H1 (cell line): ENCODE measurements at places on chromosomes 16 and 17.

DNA sequence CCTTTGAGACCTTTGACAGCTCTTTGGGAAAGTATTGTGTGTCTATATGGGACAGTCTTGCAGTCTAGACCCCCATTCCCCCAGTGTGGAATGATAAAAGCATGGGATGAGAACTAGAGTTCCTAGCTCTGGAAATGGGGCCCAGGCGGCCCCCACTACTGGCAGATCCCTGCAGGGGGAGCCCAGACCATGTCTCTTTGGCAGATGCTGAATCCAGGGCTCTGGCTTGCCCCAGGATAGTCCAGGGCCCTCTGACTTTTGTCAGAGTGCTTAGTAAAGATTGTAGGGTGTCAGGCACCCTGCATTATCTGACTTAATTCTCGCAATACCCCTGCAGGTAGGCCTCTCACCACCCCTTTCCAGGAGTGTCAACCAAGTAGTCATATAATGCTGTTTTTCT lies 8.3 kb downstream of the ALKBH5 start:
- DNase-seq, result peak; percentile 61

DNA sequence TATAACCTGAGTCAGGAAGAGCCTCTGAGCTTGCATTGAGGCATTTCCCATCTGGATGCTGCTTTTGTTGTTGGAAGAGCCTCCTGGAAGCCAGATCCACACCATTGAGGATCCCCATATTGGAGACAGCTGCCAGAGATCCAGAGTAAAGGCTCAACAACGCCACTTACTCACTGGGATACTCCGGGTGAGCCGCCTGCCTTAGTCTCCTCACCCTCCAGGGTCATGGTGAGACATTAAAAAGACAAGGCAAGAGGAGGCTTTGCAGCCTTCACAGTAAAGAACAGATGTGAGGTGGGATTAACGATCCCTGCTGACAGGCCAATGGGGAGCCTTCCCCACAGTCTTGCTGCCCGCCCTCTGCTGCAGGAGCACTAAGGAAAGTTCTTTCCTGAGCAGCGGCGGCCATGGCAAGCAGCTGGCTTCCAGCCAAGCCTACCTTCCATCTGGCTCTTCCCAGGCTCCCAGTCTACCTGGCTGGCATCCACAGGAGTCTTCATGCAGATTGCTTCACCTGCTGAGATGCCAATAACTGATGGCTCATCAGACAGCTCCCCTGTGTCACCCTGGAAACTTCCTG lies 198.5 kb downstream of the CYLD start:
- no peak for DNase-seq

DNA sequence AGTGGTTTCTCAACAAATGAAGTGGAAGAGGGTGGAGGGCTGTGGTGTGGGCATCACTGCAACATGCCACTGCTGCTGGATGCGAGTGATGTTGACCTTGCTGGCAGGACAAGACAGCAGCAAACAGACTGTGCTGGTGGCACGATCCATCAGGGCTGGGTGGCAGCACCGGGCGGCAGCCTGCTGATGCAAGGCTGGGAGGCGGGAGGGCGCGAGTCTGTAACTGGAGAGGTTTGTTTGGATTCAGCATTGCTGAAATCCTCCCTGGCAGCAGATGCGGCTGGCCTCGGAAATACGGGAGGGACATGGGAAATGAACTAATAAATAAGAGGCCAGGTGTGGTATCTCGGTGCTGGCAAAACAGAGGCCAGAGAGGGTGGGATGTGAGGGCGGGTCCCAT lies 224.2 kb downstream of the ENGASE start:
- DNase-seq, result no peak

DNA sequence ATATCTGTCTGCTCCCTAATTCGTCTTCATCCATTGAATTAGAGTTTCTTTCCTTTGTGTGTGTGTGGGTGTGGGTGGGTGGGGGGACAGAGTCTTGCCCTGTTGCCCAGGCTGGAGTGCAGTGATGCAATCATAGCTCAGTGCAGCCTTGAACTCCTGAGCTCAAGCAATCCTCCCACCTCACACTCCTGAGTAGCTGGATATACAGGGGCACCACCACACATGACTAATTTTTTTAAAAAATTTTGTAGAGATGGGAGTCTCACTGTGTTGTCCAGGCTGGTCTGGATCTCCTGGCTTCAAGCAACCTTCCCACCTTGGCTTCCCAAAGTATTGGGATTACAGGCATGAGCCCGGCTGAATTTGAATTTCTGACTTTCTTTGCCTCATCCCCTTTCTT lies 34.5 kb upstream of the MED13 start:
- no peak for DNase-seq

DNA sequence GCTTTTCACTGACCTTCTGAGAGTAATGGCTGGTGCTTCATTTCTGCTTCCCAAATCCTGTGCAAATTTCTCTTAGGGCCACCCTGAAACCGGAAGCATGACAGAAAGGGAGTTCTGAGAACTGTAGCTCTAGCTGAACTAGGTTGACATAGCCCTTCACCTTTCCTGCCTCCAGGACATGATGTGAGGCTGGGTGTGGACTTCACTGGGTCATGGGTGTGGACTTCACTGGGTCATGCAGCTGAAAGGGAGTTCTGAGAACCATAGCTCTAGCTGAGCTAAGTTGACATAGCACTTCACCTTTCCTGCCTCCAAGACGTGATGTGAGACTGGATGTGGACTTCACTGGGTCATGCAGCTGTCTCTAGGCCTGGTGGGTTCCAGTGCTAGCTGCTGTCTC lies 54.3 kb upstream of the NLRP1 start:
- DNase-seq, result no peak

GRCh38 chr16:4477966-4478365 lies 1.8 kb downstream of the HMOX2 start:
- no peak for DNase-seq

- no peak for DNase-seq
These were observed 46.5 kb upstream of the GSE1 start for GRCh38 chr16:85566561-85567100.

- no peak for DNase-seq
These were observed 259.0 kb downstream of the IRX3 start for GRCh38 chr16:54027558-54027957.

DNA sequence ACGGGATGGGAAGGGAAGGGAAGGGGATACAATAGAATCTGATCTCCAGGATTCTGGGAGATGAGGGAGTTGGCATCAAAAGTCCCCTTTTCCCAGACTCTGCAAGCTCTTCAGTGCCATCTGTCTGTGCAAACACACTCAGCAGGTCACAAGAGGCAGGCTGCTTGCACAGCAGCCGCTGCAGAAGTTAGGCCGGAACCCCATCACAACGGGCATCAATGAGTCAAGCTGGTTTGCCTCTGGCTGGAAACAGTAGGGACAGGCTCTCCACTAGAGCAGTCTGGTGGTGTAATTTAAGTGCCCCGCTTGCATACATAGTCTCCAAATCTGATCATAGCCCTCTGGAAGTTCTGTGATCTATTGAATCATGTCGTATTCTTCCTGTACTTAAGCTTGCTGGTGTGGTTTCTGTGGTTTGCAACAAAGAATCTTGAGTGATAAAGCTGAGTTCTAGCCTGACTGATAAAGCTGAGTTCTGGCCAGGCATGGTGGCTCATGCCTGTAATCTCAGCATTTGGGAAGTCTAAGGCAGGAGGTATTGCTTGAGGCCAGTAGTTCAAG lies 33.7 kb upstream of the KDM8 start:
- DNase-seq, result no peak

- DNase-seq, result peak; percentile 50
These were observed 18.8 kb upstream of the GAA start for GRCh38 chr17:80082403-80083135.

GRCh38 chr17:42133461-42134041 lies 10.9 kb downstream of the HSPB9 start:
- DNase-seq, result no peak

DNA sequence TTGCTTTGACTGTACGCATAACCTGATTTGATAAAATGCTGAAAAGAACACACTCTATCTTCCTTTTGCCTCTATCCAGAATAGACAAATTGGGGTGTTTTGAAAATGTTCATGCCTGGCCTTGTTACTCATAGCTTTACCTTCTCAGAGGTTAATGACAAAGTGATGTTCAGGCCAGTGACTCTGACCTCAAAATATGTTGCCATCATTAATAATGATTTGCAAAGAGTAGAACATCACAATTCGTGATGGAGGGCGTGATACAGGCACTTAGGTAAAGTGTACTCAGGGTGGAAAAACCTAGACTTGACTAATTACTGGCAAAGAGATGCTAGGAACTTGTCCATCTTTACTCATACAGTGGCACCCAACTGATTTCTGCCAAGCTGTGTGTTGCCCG lies 656.6 kb upstream of the SOX9 start:
- DNase-seq, result no peak

- no peak for DNase-seq
These were observed 30.5 kb downstream of the CDH1 start for GRCh38 chr16:68767581-68767980.

- no peak for DNase-seq
These were observed 3.5 kb upstream of the RNF43 start for GRCh38 chr17:58420827-58421226.

DNA sequence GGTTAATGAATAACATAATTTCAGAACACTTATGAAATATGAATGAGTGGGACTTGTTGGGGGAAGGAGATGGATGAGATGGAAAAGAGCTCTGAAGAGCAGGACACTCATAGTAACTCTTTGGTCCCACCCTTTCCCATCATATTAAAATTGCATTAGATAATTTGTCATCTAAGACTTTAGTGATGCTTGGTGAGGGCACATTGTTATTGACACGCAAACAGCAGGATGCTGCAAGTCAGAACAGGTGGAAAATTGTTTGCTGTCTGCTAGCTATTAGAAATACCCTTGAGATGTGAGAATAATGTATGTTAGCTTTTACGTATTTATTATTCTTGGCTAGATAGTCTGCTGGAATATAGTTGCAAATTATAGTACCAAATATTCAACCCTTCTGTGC lies 75.7 kb downstream of the TANC2 start:
- no peak for DNase-seq

DNA sequence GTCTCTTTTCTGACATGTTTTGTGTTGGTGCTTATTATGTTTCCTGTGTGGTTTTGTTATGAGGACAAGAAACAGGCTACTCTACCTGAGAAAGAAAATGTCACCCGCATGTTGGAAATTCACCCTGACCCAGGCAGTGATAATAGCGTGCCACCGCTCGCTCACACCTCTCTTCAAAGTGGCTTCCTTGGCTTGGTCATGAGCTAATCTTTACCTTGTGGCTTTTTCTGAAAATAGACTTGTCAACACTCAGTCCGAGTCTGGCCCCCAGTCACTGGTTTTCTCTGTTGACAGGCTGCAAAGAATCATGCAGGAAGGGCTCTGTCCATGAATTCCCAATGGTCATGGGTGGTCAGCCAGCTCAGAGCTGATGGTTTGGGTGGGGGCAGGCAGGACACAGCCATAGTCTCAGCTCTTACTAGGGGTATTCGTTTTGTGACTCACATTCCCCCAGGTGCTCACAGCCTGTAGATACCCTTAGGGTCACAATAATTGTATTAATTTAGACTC lies 121.3 kb upstream of the CACNG5 start:
- DNase-seq, result no peak

DNA sequence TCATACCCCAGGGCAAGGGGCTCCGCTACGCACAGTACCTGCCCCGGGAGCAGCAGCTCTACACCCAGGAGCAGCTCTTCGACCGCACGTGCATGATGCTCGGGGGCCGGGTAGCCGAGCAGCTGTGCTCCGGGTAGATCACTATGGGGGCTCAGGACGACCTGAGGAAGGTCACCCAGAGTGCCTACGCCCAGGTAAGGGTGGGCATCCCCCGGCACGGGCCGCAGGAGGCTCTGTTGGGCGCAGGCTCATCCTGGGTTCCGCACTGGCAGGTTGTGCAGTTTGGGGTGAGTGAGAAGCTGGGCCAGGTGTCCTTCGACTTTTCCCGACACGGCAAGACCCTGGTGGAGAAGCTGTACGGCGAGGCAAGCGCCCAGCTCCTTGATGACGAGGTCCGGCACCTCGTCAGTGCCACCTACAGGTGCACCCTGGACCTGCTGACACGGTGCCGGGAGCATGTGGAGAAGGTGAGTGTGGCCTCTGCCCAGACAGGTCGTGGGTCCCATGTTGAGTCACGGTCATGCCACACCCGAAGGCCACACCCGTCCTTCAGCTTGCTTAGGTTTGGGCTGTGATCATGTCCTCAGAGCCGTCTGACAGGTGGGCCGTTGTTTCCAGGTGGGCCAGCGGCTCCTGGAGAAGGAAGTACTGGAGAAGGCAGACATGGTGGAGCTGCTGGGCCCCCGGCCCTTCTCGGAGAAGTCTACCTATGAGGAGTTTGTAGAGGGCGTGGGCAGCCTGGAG lies 19.3 kb downstream of the DBNDD1 start:
- no peak for DNase-seq

DNA sequence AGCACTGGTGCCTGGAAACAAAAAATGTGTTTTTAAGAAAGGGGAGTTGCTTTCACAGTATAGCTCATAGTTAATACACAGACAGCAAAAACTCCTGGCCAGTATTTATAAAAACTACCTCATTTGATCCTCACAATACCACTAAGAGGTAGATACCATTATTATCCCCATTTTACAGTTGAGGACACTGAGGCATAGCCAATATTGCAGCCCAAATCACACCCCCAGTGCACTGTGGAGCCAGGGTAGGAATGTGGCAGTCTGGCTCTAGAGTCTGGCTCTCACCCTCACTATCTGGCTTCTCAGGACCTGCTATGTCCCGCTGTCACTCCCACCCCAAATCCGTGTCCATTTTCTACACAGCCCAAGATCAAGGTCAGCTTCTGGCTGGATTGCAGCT lies 2.6 kb downstream of the ARHGAP23 start:
- no peak for DNase-seq

- no peak for DNase-seq
These were observed 61.2 kb downstream of the CLEC16A start for GRCh38 chr16:11005611-11005975.

- no peak for DNase-seq
These were observed 20.6 kb downstream of the RPH3AL start for GRCh38 chr17:332023-332422.

DNA sequence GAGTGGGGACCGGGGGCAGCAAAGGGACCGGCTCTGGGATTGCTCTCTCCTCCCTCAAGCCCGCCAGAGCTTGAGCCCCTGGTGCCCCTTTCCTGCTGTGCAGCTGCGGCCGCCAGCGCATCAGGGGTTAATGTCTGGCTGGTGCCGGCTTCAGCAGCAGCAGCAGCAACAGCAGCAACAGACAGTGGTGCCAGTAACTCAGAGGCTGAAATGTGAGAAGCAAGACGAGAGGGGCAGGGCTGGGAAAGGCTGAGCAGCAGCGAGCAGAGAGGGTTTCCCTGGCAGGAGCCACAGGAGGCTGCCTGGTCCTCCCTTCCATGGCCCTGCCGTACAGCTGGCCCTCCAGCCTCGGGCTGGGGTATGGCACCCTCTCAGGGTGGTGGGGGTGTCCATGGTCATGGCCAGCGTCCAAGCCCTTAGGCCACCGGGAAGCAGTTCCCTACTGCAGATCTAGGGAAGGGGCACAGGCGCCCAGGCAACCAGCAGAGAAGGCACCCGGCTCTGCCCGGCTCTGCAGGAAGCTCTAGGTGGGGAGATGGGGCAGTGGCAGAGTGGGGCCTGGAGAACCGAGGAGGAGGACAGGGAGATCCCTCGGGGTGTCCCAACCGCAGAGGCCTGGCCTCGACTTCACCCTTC lies 21.1 kb upstream of the TFAP4 start:
- peak; percentile 82 for DNase-seq

DNA sequence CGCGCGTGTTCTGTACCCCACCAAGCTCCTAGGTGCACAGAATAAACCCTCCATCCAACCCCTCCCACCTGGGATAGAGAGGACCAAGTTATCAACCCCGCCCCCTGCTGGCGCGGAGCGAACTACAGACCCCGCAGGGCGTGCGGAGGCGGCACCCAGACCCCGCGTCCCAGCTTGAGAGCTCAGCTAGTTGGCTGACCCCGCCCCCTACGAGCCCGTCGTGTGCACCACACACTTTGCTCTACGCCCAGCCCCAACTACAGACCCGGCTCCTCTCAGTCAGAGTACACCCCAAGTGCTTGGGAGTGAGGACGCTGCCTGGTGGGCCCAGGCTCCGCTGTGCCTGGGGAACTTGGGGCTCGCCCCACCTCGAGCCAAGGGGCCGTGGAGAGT lies 1.5 kb downstream of the GRIN2A start:
- DNase-seq, result peak; percentile 93
